ENCODE measurements at places on chromosomes 12 and 14.

- DNase-seq, result no peak
These were observed 8.6 kb upstream of the DENR start for GRCh38 chr12:122743895-122744525.

- no peak for DNase-seq
These were observed 235.5 kb downstream of the AKAP6 start for GRCh38 chr14:32564596-32564995.

GRCh38 chr14:98622208-98623051, 649.6 kb downstream of the BCL11B start:
- DNase-seq, result no peak

- DNase-seq, result no peak
These were observed 411.3 kb upstream of the USP15 start for GRCh38 chr12:61848893-61849292.

DNA sequence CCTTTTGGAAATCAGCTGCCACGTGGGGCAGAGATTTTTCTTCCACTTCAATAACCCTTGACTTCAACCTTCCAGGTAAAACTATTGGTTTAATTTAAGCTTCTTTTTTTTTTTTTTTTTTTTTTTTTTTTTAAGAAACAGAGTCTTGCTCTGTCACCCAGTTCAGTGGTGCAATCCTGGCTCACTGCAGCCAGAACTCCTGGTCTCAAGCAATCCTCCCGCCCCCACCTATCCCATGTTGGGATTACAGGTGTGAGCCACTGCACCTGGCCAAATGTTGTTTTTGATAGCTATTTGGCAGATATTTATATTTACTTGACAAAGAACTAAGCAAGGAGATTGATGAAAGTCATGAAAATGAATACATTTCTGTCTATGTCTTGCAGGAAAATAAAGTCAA, 65.1 kb downstream of the SINHCAF start:
- DNase-seq, result no peak

DNA sequence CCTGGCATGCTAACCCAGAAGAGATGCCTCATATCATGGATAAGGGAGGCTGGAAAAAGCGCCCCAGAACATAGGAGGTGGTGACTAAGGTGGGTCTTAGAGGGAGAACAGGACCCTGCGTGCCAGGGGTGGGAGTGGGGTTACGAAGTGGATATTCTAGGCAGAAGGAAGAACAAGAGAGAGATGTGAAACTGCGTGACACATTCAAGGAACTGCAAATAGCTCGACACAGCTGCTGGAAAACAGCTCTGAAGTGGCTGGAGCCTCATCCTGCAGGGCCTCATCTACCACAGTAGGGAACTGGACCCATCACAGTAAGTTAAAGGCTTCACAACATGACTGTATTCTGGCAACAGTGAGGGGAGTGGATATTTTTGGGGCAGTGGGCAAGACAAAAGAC, 61.1 kb downstream of the RNF34 start:
- DNase-seq, result no peak

All from T-helper 9 cell (primary cell).